Cerebellum (tissue), 4 donors: ENCODE measurements at places on chromosomes 1 and 21. TPM values are rescaled to one million over a fixed set of nuclear protein-coding genes. Genes with fewer than 3 reads are reported as not detected.

Gene SEC16B
- 2.4 TPM for total RNA-seq

DNA sequence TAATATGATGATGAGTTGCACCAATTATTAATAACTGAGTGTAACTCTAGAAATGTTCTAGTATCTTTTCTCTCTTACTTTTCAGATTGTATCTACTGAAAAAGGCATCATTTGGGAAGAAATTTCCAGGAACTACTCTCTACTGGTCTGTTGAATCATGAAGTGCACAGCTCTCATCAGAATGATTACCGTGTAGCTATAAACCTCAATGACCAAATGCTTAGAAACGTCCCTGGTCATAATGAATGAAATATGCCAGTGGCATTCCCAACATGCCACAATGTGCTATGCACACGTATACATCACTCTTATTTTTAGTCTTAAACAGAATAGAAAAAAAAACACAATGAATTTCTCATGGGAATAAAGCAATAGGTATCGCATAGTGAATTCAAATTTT is 534.3 kb upstream of the OLFM3 start:
- no peak for DNase-seq

DNA sequence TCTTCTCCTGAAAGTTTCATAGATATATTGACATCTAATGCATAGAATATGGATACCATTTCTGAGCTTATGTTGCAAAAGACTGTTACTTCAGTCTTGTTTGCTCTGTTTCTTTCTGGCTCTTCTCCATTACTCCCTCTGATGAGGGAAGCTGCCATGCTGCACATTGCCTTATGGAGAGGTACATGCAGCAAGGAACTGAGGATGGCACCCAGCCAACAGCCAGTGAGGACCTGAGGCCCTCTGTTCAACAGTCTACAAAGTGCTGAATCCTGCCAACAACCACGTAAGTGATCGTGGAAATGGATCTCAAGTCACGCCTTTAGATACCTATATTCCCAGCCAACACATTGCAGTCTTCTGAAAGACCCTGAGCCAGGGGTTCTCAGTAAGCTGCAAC is 66.6 kb upstream of the ADAMTS5 start:
- DNase-seq: peak; percentile 69

- no peak for DNase-seq
Observed at GRCh38 chr1:182485861-182486260, 35.9 kb downstream of the RGSL1 start.

DNA sequence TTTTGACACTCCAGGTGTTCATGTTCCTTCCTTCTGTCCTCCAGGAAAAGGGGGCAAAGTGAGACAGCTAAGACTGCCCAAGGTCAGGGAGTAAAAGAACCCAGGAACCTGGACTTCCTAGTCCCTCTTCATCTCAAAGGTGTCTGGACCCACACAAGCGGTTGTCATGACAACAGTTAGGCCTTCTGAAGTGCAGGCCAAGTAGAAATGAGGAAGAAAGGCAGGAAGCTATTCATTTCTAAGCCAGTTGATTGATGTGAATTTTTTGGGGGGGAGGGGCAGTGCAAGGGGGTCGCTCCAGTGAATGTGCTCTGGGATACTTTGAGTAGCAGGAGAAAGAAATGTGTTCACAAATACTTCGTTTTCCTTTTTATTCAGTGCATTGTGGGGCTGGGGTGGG is 114.3 kb downstream of the NAV1 start:
- no peak for DNase-seq
